DMS53 (cell line): ENCODE measurements at places on chromosomes 12 and 14.

DNA sequence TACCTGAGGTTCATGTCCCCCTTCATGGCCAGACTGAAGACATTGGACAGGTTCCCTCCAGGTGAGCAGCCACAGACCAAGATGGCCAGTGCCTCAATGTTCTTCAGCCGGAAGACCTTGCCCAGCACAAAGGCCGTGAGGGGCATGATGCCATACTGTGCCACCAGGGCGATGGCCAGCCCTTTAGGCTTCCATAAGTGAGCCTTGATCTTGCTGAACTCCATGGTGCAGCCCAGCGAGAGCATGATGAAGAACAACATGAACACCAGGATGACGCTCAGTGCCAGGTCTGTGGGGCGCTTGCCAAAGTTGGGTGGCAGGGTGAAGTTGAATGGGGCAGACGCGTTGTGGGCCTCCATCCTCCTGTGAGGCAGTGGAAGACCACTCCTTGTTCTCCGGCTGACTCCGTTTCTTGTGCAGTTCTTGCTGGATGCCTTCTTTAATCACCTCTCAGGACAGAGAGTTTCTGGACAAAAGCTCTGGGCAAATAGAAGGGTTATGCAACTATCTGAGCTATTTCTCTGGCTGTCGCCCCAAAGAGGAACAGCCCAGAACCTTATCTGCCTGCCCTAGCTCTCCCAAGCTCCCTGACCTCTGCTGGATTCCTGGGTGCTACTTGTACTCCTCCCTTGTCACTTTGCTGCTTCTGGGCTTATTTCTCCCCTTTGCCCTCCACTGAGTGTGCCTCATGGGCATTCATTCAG is at the start of gene SLC10A1:
SLC10A1 (minus strand) TSS at position 445 of the 704 bp plus-strand sequence; CDS start at position 359, 86 bp downstream.
- no peak for DNase-seq

DNA sequence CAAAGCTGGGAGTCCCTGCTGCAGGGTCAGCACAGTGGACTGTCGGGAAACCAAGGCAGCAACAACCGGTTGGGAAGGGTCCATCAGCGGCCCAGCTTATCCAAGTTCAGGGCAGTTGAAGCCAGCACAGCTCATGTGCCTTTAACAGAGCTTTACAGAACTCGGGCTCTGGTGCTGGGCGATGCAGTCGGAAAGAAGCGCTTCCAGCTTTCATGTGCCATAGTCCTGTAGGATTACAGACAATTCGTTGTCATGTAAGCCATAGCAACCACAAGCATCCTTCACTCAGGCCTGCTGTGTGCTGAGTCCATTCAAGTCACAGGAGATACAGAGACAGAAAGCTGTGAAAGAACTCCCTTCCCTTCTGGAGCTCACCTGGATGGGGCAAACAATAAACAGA is 3.5 kb upstream of the FAM181A start:
- DNase-seq: peak; percentile 23

- DNase-seq: peak; percentile 68
These were observed 223.3 kb downstream of the CHST11 start for GRCh38 chr12:104680070-104680469.

- peak; percentile 86 for DNase-seq
These were observed 2.4 kb upstream of the WIF1 start for GRCh38 chr12:65123435-65124063.

DNA sequence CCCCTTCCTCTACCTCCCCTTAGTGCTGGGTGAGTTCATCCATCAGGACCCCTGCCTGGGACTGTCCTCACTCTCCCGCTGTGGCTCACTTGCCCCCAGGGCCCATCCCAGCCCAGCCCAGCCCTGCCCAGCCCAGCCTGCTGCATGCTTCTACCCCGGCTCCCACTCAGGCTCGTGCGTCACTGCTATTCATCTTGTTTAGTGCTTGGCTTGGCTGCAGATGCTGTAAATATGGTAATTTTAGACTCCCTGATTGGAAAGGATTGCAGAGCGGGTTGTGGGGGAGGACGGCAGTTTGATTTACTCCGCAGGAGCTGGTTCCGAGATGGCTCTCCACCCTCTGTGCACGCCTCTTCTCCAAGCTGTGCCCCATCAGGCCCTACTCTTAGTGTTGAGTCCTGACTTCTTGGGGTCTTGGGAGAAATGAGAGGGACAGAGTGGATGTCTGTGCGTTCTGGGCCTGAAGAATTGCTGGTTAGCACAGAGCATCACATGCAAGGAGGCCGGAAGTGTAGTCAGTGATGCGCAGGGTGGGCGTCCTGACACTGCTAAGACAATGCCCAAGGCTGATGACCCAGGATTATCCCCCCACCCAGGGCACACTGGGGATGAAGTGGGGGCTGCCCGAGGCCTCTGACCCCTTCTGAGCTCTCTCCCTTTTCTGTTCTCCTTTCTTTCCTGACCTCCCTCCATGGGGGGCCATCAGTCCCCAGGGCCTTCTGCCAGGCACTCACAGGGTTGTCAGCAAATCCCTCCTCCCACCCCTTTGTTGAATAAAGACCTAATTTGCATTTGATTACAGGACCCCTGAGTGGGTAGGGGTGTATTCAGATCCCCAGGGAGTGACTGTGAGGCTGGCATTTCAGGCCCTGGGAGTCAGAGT is 244.4 kb downstream of the ZFP36L1 start:
- DNase-seq: no peak

DNA sequence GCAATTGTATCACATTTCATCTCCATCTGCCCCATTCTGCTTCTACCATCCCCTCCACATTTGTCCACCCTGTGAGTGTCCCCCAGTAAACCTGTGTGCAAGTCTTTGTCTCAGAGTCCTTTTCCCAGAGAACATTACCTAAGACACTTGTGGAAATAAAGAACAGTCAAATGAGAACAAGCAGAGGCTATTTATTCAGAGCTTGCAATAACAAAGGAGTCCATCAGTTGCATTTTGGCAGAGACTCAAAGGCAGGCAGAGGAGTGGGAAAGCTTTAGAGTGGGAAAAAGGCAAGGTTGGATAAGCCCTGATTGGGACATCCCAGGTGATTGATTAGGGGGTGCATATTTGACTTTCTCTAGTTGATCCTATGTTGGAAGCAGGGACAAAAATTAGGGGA is 18.2 kb upstream of the PPFIBP1 start:
- DNase-seq: no peak

GRCh38 chr12:38350342-38351174 is 34.0 kb downstream of the ALG10B start:
- DNase-seq: no peak

GRCh38 chr12:71642264-71642663 is 21.4 kb downstream of the ZFC3H1 start:
- DNase-seq: peak; percentile 7

DNA sequence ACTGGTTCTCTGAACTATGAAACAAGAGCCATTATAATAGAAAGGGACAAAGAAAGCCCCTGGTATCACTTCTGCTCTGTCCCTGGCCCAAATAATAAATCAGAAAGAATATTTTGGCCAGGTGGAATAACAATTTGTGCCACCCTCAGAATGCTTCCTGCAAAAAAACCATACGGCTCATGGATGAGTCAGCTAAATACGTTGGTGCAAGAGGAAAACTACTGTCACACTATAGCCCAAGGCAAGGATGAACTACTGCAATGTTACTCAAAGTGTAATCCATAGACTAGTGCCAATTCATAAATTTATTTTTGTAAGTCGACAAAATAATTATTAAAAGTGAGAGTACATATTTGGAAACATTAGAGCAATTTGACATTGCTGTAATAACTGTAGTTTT is 68.2 kb downstream of the ANKS1B start:
- DNase-seq: no peak

DNA sequence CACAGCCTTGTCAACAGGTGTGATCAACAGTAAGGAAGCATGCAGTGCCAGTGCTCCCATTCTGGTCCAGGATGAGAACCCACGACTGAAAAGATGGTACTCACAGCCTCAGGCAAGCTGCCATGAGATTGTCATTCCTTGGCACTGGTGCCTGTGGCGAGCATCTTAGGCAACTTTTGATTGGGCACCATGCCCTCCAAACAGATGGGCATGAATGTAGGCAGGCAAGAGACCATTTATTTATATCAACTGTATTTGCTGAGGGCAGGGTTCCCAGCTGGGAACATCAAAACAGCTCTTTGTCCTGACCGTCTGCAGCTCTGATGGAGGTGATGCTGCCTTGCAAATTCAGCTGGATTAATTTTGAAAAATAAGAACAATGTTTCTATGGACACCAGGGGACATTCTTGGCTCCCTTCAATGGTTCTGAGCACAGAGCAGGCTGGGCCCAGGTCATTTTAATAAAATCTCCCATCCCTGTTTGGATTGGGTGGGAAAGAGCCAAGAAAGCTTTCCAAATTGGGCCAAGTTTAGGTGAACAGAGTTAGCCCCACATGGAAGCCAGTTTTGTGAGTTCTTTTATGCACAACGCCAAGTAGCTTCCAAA is 522.5 kb downstream of the RMST start:
- DNase-seq: no peak

DNA sequence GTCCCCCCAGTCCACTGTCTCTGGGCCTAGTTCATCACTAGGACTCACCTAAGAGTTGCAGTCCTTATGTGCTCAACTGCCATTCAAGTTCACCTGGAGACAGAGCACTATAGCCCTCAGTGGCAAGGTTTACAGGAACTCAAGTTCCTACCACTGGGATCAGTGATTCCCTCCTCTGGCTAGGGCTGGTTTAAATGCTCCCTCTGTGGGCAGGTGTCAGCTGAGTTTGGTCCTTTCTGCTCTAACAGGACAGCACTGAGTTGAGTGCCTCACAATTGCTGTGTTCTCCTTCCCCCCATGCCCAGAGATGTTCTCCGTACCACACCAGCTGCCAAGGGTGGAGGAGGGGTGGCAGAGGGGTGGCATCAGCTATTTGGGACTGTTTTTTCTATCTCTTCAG is 20.8 kb upstream of the SAV1 start:
- DNase-seq: no peak

DNA sequence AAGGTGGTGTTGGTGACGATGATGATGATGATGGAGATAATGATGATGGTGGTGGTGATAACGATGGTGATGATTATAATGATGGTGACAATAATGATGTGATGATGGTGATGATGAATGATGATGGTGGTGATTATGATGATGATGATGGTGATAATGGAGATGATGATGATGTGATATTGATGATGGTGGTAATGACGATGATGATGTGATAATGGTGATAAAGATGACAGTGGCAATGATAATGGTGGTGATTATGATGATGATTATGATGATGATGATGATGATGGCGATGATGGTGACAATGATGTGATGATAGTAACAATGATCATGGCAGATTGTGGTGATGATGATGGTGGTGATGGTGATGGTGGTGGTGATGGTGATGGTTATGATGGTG is 518.0 kb downstream of the GLT1D1 start:
- no peak for DNase-seq

GRCh38 chr14:75990297-75990696 is 4.7 kb downstream of the IFT43 start:
- DNase-seq: no peak

DNA sequence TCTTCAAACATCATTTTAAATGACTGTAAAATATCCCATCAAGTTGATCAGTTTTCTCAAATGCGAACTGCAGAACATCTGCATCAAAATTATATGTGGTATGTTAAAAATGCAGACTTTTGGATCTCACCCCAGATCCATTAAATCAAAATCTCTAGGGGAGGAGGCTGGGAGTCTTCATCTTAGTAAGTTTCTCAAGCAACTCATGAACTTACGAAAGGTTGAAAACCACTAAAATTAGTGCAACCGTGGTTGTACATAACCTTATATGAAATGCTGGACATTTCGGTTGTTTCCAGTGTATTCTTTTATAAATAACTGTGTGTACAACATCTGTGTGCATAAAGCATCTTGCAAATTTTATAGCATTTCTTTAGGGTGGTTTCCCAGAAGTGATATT is 39.2 kb downstream of the ZFP36L1 start:
- no peak for DNase-seq

GRCh38 chr14:105418269-105419194 is 1.1 kb upstream of the MTA1 start:
- peak; percentile 60 for DNase-seq

DNA sequence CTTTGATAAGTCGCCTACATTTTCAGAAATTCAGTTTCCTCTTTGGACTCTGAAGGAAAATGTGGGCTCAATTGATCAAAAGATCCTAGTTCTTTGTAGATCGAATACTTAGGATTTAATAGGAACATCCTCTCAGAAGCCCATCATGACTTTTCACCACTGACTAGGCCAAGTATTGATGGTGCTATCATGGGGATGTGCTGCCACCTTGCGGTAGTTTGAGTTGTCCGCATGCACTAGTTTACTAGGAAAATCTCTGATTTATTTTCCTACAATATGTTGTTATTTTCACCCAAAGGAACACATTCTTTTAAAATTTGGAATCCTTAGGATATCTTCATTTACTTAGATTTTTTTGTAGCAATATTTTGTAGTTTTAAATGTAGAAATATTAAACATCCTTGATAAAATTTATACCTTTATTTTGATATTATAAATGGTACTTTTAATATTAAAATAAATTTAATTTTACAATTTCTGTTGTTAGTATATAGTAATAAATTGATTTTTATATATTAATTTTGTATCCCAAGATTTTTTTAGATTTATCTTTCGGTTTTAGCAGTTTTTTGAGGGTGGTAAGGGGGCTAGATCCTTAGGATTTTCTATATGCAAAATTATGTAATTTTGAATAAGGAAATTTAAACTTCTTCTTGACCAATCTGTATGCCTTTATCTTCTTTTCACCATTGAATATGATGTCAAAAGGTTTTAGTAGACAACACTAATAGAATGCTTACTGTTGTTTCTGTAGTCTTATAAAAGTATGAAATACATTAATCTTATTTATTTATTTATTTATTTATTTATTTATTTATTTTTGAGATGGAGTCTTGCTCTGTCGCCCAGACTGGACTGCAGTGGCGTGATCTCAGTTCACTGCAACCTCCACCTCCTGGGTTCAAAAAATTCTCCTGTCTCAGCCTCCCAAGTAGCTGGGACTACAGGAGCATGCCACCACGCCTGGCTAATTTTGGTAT is 52.9 kb upstream of the OR9K2 start:
- DNase-seq: peak; percentile 88

- DNase-seq: no peak
These were observed 1435.9 kb upstream of the TMEM132C start for GRCh38 chr12:126830778-126831680.

GRCh38 chr14:70919774-70920173 is 12.5 kb downstream of the PCNX1 start:
- no peak for DNase-seq

GRCh38 chr14:85186082-85186481 is 343.9 kb upstream of the FLRT2 start:
- no peak for DNase-seq
